ENCODE measurements at places on chromosomes 2 and 18.

GRCh38 chr2:218694405-218695145, 16.1 kb upstream of the TTLL4 start:
- DNase-seq: no peak

DNA sequence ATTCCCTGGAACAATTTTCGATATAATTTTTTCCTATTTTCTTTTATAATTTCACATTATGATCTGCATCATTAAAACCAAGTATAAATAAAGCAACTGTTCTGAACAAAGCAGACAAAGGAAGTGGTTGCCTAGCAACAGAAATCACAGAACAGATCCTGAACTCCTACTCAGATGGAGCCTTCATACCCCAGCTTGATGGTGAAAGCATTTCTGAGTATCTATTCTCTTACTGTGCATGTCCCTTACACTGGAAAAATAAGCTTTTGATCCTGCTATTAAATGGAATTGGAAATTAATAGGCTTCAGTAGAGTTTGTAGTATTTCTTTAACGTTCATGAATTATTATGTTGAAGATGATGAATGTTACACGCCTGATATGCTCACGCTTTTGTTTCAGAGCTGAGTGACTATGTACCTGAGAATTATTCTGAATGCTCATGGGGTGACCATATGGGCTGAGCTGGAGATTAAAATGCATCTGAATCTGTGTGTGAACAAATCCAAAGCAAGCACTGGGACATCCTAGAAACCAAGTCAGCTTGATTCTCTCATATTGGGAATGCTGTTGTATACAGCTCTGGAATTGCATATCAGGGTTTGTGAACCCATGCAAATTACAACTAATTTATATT, 254.0 kb downstream of the KCNJ3 start:
- no peak for DNase-seq

DNA sequence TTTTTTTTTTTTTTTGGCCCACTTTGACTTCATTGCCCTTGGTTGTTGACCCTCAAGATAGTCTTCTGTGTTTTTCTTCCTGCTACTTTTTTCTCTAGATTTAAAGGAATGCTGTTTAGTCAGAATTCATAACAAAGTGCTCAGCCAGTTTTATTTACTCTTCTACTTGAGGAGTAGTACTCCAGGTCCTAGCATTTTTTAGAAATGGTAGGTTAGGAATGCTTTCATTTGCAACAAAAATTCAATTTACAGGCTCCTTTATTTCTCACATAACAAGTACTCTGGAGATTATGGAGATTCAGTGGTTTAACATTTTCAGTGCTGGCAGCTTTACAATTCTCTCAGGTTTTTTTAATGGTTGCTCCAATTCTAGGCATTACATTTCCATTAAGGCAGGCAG, 58.2 kb downstream of the KIAA1328 start:
- DNase-seq: no peak

DNA sequence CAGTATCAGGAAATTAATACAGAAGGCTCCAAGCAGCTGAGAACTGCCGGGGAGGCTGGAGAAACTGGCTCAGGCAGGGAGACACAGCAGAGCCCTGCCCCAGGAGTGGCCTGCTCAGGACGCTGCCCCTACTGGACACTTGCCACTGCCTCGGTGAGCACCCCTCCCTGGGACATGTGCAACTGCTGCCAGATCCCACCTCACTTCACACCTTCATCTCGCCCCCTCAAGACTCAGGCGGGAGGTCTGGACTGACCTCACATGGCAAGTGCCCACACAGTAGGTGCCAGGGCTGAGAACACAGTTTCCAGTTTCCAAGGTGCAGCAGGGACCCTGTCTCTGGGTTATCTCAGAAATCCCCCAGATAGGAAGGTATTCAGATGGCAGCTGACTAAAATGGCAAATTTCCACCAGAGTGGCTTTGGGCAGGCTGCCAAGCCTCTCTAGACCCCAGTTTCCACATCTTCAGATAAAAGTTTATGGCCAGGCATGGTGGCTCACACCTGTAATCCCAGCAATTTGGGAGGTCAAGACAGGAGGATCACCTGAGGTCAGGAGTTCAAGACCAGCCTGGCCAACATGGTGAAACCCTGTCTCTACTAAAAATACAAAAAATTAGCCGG, 33.7 kb upstream of the LBH start:
- DNase-seq: no peak

GRCh38 chr2:230956827-230957755, 32.0 kb upstream of the GPR55 start:
- DNase-seq: no peak

- DNase-seq: no peak
Measured at GRCh38 chr2:10215393-10215935, 87.2 kb upstream of the HPCAL1 start.

DNA sequence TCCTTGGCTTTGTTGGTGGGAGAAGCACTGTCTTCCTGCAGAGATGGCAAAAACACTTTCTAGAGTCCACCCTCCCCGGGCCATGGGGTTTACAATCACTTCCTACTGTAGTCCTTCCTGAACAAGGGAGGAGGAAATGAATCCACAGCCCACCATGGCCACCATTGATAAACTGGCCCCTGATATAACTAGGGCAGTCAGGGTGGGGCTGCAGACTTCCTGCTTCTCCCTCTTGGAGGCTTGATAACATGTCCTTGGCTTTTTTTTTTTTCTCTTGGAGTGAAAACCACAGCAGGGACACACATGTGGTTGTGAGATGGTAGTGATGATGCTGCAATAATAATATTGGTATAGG, 437.8 kb downstream of the ZNF521 start:
- no peak for DNase-seq

GRCh38 chr2:161905389-161906046, 168.5 kb downstream of the DPP4 start:
- no peak for DNase-seq

- no peak for DNase-seq
Measured at GRCh38 chr18:53567929-53568574, 656.4 kb downstream of the MBD2 start.

GRCh38 chr18:12422936-12423335, 15.2 kb downstream of the PRELID3A start:
- DNase-seq: no peak

GRCh38 chr2:207929923-207930322, 95.4 kb downstream of the PLEKHM3 start:
- DNase-seq: no peak

- no peak for DNase-seq
Measured at GRCh38 chr2:38057651-38058410, 18.1 kb downstream of the CYP1B1 start.

Measured in activated CD8-positive, alpha-beta memory T cell treated with anti-CD3 and anti-CD28 coated beads for 1 hour (primary cell).